ENCODE measurements at places on chromosomes 12 and 14.

GRCh38 chr14:26286081-26286912 is 311.5 kb downstream of the NOVA1 start:
- DNase-seq = no peak

- no peak for DNase-seq
Measured at GRCh38 chr14:104925214-104925854, 655 bp downstream of the PLD4 start.

GRCh38 chr12:79547044-79547734 is 143.6 kb downstream of the PAWR start:
- no peak for DNase-seq

- DNase-seq = no peak
Measured at GRCh38 chr12:1279050-1279449, 288.0 kb downstream of the ERC1 start.

DNA sequence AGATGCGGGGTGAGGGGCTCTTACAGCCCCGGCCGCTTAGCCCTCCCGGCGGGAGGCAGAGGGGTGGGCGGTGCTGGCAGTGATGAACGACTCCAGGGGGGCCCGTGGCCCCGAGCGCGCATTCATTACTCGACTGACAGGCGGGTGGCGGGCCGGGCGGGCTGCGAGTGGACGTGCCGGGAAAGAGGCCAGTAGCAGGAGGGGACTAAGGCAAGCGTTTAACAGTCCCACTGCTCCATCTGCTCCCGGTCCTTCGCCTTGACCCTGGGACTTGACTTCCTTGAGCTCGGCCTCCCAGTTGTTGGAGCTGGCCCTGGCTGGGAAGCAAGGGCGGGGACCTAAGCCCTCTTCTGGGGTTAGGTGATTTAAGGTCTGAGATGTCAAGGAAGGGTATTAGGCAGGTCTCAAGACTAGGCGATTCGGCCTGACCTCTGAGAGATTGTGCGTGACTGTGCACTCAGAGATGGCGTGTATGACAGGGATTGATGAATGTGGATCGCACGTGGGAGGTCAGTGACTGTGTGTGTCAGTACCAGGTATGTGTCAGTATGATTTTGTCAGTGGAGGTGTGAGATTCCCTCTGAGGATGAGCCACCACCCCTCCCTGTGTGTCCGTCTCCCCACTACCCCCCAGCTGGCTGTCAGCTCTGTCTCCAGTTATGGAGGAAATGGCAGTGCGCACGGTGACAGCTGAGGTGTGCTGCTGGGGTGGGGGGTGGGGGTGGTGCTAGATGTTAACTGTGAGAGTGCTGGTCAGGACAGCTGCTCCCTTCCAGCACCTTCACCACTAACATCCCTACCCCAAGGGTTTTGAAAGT is 3.6 kb upstream of the DNAJC22 start:
- DNase-seq = peak; percentile 63

DNA sequence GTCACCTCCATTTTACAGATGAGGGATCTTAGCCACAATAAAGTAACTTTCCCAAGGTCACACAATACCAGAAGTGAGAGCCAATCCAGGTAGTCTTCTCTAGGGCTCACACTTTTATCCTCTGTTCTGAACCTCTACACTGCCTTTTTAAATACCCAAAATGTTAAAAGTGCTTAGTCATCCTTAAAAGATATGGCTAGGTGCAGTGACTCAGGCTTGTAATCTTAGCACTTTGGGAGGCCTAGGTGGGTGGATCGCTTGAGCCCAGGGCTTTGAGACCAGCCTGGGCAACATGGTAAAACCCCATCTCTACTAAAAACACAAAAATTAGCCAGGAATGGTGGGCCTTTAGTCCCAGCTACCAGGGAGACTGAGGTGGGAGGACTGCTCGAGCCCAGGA is 104.1 kb upstream of the PPP4R3A start:
- no peak for DNase-seq

DNA sequence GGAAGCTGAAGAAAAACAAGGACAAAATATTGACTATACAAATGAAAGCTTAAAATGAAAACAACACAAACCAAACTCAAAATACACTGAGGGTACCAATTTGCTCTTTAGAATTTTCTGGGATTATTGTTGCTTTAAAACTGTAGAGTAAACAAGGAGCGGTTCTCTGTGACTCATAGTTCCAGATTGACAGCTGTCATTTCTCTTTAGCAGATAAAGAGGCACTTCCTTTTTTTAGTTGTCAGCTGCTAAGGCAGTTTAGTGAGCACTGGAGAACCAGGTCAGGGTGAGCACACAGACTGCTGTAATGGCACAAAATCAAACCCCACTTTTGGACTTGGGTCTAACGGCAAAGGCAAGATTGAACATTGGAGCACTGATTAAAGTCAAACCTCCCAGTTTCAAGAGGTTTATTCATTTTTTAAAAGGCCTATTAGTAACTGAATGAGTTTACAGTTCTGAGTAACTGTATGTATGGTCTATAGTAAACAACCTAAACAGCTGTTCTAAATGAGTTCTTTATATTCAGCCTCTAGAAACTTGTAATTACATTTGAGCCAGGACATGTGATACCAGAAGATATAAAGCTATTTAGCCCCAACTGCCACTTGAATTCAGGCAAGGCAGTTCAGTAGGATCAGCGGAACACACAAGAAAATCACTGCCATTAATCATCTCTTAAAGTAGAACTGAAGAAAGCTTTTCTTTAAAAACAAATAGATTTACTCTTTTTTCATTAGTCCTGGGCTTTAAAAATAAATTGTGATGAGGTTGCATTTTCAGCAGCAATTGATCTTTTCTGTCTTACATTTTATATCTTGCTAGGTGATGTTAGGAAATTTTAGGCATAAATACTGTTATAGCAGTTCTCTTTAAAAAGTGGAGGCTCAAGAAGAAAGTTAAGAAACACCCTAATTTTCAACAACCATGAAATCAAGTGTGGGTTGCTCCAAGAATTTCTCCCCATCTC is 71.7 kb upstream of the PRICKLE1 start:
- DNase-seq = peak; percentile 74

- no peak for DNase-seq
Measured at GRCh38 chr12:49966511-49967041, 4.9 kb downstream of the AQP5 start.

DNA sequence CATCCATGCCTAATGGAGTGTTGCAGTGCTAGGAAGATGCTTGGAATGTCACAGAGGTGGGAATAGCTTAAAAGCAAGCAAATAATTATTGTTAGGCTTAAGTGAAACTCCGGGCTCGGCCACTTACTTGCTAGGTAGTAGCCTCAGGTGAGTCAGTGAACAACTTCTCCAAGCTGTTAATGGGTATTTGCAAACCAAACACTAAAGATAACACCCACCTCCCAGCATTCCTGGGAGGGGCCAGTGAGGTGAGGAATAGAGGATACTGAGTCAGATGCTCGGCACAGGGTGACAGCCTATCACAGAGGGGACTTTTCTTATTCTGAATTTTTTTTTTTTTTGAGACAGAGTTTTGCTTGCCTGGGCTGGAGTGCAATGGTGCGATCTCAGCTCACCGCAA is 151.2 kb upstream of the RFLNA start:
- DNase-seq = no peak

DNA sequence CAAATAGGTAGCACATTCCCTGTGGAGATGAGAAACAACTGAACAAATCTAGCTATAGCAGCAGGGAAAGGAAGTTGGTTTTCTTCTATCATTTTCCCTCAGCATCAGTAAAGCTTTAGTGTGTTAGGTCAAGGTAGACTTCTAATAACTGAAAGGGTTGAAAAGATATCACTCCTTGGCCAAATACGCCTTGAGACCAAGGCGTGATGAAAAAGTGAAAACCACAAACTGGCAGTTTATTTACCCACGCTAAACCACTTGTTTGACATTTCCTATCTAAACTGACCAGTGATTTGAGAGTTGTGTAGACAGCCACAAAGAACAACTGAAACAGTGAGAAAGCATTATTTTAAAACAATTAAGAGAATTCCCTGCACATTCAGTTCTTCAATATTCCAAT is 99.6 kb upstream of the SOX5 start:
- DNase-seq = no peak

GRCh38 chr14:76929927-76930326 is 98.6 kb downstream of the IRF2BPL start:
- DNase-seq = peak; percentile 57

- DNase-seq = no peak
Measured at GRCh38 chr12:4434301-4434700, 11.3 kb downstream of the FGF6 start.

DNA sequence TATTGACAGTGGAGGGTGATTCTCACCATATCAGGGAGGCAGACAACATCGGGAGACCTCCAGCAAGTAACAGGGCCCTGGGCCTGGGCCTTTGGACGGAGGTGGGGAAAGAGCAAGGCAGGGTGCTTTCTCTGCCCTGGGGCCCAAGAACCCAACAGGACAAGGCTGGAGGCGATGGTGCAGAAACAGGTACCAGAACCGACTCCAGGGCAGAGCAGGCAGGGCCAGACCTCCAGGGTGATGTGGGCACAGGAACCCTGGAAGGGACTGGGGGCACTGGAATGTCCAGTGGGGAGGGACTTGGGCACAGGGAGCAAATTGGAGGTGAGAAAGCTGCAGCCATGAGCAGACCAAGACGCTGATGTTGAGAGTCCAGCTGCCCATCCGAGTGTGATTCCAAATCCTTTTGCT is 44.4 kb downstream of the PRMT8 start:
- DNase-seq = no peak

GRCh38 chr14:68936476-68936875 is 42.6 kb downstream of the ACTN1 start:
- DNase-seq = no peak

- no peak for DNase-seq
Measured at GRCh38 chr12:52256584-52256935, 17.9 kb upstream of the KRT86 start.

- no peak for DNase-seq
Measured at GRCh38 chr12:40033242-40033630, 72.6 kb downstream of the SLC2A13 start.

DNA sequence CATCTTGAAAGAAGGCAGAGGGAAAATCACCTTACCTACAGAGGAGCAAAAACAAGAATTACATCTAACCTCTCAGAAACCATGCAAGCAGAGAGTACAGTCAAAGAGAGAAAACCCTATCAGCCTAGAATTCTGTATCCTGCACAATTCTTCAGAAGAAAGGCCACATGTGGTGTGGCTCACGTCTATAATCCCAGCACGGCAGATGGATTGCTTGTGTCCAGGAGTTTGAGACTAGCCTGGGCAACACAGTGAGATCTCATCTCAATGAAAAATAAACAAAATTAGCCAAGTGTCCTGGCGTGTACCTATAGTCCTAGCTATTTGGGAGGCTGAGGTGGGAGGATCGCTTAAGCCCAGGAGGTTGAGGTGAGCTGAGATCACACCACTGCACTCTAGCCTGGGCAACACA is 48.2 kb downstream of the ATF7 start:
- DNase-seq = no peak

- DNase-seq = no peak
Measured at GRCh38 chr14:54848910-54849309, 53.7 kb downstream of the GCH1 start.

GRCh38 chr12:32508626-32509025 is 109.3 kb downstream of the FGD4 start:
- no peak for DNase-seq

GRCh38 chr14:102775855-102776760 is 1.1 kb upstream of the TRAF3 start:
- DNase-seq = no peak

DNA sequence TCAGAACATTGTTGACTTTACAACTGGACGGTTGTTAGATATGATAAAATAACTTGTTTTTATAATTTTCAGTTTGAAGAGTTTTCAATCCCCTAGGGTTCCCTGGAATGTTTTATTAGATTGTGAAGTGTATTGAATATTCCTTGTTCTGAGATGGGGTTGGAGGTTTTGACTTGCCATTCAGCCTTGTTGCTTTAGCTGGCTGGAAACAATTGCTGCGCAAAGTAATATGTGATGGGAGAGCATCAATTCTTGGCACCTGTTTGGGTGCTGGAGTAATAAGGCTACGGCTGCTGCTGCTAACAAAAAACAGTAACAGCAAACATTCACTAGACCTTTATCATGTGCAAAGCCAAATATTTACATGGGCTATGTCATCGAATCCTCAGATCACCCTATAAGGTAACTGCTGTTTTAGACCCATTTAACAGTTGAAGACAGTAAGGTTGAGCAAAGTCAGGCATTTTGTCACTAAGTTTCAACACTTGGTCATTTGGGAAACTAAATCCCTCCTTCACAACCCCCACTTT is 241.0 kb upstream of the TBX3 start:
- no peak for DNase-seq
